PC-3 (cell line): ENCODE measurements at places on chromosomes 1 and 21. TPM values are rescaled to one million over a fixed set of nuclear protein-coding genes. Genes with fewer than 3 reads are reported as not detected.

- no peak for DNase-seq
These were observed 80.4 kb upstream of the EFHD2 start for GRCh38 chr1:15329104-15329820.

DNA sequence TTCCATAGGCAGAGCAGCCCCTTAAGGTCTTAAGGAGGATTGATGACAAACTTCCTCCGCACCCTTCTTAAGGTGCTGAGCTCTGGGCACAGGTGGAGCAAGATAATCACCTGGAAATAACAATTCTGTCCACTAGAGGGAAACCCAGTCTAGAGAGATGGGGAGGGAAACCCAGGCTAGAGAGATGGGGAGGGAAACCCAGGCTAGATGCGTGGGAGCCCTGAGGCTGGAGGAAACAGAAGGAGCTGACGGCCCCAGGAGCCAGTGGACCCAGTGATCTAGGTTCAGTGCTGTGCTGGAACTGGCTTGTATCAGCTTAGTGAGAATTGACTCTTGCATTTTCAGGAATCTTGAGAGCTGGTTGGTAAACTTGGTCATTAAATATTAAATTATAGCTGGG is 17.8 kb upstream of the MYCL start:
- DNase-seq, result peak; percentile 93

- DNase-seq, result peak; percentile 80
These were observed 1.2 kb downstream of the LMNA start for GRCh38 chr1:156115514-156116374.

The A3GALT2 gene
- total RNA-seq, result 0.58 TPM in 1 of 2 replicates, not detected in the other

The PGLYRP3 gene
- total RNA-seq, result not detected in 2 replicates

- no peak for DNase-seq
These were observed 61.3 kb upstream of the SDC3 start for GRCh38 chr1:30969903-30970302.
